ENCODE measurements at places on chromosomes 2 and 18.

DNA sequence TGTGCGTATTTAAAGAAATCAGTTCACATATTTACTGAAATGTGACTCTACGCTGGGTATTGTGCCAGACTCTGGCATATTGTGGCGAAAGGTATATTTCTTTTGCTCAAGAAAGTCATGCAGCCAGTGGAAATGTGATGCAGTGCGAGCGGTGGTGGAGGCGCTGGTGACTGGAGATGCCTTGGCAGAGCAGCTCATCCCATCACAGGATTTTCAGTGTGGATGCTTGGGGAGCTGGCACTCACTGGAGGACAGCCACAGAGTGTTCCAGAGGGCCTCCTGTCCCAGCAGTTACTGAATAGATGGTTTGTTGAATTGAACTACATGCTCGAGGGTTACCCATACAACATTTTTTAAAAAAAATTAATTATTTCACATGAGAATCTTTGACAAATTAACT lies 117.6 kb downstream of the ZNF407 start:
- DNase-seq: no peak

- peak; percentile 49 for DNase-seq
Measured at GRCh38 chr2:224545884-224546644, 39.1 kb downstream of the CUL3 start.

DNA sequence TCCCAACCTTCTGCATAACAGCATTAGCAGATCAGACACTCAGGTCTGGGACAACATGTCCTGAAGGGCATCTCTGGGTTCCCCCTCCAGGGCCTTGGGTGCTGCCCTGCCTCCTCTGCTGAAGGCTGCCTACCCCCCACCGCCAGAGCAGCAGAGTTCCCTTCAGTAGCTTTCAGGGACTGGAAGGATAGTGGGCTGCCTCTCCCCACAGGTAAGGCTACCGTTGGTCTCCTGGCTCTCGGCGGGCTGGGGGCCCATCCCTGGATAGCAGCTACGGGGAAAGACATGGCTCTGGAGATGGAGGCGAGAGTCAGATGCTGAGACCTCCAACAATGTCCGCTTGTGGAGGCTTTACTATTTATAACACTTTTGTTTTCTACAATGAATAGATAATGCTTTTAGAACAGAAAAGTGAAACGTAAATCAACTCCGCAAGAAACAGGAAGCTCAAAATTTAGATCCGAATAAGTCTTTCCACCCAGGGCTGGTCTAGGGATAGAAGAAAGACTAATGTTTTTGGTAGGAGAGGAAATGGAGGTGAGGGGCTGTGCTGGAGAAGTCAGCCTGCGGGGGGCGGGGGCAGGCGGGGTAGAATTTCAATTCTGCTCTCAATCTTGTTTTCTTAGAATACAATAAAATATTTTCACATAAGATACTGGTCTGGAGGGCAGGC lies 58.4 kb downstream of the ARL4C start:
- DNase-seq: no peak

GRCh38 chr2:173099804-173100203 lies 24.2 kb downstream of the MAP3K20 start:
- DNase-seq: no peak

DNA sequence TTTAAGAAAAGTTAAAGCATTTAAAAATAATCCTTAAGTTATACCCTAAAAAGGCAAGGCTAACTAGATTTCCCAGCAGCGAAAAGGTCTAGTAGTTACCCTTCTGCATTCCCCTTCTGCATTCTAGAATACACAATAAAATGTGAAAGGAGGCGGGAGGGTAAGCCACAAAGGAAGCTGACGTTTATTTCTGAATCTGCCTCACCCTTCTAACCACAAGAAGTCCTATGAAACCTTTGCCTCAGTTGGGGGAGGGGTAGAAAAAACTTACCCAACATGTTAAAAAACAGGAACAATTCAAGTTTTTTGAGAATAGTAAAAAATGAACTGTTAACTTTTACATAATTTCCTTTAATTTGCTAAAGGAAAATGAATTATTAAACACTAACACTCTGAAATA lies 11.3 kb downstream of the STK17B start:
- DNase-seq: peak; percentile 94

DNA sequence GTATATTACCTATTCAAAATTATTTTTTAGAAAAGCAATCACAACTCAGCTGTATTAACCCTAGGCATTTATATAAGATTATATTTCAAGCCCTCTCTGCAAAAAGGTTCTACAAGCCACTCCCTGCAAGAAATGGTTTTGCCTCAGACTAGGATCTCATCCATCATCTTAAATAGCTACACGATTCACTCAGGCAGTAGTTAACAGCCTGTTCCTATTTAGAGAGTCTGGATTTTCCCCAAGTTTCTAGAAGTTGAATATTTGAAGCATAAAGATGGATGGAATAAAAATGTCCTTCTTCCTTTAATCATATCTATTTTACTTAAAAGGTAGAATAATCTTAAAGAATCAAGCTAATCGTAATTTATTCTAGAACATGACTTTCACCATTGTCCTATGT lies 167.1 kb upstream of the STK17B start:
- no peak for DNase-seq

- DNase-seq: peak; percentile 98
Measured at GRCh38 chr2:43075054-43075593, 151.3 kb downstream of the ZFP36L2 start.

GRCh38 chr2:127482031-127482430 lies 44.3 kb downstream of the IWS1 start:
- DNase-seq: no peak

- DNase-seq: no peak
Measured at GRCh38 chr2:217193431-217194340, 333.8 kb upstream of the TNP1 start.

GRCh38 chr2:233497692-233498091 lies 68.9 kb downstream of the USP40 start:
- no peak for DNase-seq

GRCh38 chr18:4960578-4960977 lies 236.5 kb downstream of the AKAIN1 start:
- no peak for DNase-seq

- peak; percentile 66 for DNase-seq
Measured at GRCh38 chr2:222561817-222562645, 93.9 kb downstream of the FARSB start.

DNA sequence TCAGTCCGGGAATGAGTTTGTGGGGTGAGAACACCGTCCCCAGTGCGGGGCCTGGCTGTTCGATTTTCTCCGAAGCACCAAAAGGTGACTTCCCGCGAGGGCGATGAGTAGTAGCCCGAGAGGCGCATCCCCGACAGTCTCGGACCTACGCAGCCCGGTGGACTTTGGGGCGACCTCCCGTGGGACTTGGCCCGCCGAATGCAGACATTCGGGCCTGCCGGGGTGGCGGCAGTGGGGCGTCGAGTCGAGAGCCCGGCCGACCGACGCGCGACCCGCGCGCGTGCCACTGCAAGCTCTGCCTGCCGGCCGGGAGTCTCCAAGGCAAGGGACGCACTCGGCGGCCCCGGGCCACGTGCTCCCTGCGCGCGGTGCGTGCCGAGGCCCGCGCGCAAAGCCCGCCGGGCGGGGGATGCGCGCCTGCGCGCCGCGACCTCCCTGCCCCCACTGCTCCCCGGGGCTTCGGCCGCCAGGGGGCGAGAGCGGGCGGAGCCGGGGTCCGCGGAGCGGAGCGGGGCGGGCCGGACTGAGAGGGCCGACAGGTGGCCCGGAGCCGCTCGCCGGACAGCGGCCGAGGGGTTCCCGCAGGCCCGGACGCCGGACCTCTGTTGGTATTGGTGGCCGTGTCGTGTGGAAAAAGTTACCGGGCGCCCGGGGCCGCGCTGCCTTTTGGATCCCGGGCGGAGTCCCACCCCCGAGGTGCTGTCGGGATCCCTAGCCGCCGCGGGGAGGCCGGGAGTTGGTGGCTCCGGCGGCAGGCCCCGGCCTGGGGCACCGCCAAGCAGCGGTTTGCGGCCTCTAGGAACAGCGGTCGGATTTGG lies 1.9 kb downstream of the PTMA start:
- DNase-seq: peak; percentile 84

- DNase-seq: no peak
Measured at GRCh38 chr18:66874812-66875474, 271.1 kb upstream of the CDH19 start.

GRCh38 chr2:99399063-99399462 lies 61.9 kb downstream of the EIF5B start:
- no peak for DNase-seq

GRCh38 chr2:237503201-237503600 lies 16.1 kb downstream of the MLPH start:
- no peak for DNase-seq

DNA sequence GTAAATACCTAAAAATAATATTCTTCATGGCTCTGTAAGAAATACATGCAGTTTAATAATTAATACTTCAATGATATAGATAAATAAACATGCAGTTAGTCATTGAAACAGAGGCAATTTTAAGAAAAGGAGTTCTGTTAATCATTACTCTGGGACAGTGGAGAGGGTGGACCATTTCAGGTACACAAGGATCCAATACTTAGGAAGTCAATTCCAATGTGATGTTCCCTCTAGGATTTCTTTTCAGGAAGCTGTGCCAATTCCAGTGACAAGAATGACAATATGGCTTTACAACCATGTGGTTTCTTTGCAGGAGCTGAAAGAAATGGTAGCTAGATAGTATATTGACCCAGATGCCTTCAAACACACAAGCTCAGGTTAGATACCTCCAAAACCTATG lies 175.8 kb upstream of the NETO1 start:
- no peak for DNase-seq

- DNase-seq: no peak
Measured at GRCh38 chr2:157361526-157361925, 35.9 kb upstream of the ERMN start.

GRCh38 chr2:130327703-130328527 lies 14.8 kb upstream of the IMP4 start:
- peak; percentile 76 for DNase-seq

DNA sequence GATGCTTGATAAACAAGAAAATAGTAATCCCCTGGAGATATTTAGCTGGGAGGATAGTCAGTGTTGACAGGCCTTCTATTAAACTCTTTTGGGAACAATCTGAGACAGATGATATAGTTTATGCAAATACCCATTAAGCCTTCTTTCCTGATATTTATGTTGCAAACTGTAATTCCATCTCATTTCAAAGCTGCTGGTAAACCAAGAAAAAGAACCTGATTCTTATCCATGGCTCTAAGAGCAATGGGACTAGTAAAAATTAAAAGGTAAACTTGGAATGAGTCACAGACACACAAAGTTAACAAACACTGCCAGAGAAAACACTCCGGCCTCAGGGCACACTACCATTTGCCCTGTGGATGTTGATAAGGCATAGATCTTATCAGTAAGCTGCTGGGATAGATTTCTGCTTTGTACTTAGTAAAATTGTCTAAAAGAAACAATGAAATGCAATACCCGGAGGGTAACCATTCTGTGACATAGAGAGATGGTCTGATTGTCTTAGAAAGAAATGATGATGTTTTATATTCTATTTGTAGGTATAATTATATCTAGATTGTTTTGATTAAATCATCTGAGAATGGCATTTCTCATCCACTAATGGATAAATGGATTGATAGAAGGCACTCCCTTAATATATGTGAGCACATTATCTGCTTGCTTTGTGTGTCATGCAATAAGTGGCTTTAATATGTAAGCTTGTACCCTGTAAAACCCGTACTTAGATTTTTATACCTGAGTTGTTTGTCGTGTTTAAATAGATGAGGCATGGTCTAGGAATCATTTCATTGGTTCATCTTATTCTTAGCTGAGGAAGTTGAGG lies 13.2 kb downstream of the GALR1 start:
- DNase-seq: no peak

GRCh38 chr2:70962885-70963878 lies 15.2 kb upstream of the ANKRD53 start:
- no peak for DNase-seq

- peak; percentile 81 for DNase-seq
Measured at GRCh38 chr2:109510136-109511028, 103.4 kb downstream of the SEPTIN10 start.

DNA sequence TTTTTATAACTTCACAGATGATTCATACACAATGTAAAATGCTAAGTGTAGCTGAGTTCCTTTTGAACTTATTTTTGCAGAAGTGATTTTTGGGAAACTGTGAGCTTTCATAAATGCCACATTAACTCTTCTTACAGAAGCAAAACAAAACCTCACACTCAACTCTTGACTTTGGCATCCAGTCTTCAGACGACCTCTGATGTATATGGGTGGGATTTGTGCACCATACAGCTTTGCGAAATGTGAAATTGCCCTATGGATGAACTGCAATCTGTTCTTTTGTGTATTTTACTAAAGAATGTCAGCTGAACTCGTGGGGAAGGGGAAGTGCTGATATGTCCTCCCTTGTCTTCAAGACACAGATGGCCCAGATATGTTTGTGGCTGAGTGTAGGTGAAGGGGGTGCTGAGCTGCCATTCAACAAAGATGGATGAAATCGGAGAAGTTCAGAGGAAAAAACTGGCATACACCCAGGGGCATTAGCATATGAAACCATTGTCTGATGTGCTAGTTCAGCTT lies 218.3 kb downstream of the PTGR3 start:
- no peak for DNase-seq

GRCh38 chr2:227163998-227164762 lies at the start of the genes COL4A3 and COL4A4:
TSS of gene COL4A3 (plus strand) at chr2:227164624. CDS start at chr2:227164727, 103 bp downstream.
TSS of gene COL4A4 (minus strand) at chr2:227164205. CDS start at chr2:227147483, 16,722 bp downstream.
- DNase-seq: no peak

DNA sequence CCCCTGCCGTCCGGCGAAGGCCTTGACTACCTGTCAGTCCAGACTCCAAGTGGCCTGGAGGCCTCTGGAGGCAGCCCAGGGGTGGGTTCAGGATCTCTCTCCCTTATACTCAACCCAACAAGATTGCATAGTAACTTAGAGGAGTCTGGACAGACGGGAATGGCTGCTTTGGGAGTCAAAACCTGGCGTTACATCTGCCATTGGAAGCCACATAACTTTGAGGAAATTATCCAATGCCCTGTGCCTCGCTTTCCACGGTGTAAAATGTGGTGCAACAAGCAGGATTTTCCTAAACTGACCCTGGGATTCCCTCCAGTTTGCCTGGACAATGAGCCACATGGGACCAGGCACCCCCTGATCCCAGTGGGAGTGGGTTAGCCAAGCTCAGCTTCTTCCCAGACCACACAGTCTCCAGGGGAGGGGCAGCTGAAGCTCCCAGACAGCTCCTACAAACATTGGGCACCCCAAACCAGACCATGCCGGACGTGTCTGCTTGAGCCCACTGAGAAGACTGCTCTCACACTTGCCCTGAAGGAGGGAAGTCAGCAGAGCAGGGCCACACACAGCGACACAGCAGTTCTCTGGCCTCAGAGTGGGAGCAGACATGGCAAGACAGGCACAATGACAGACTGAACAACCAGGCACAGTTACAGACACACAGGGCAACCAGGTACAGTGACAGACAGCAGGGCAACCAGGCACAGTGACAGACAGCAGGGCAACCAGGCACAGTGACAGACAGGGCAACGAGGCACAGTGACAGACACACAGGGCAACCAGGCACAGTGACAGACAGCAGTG lies 65.6 kb upstream of the RAB6C start:
- no peak for DNase-seq

GRCh38 chr2:29201979-29202378 lies 86.8 kb downstream of the CLIP4 start:
- no peak for DNase-seq

DNA sequence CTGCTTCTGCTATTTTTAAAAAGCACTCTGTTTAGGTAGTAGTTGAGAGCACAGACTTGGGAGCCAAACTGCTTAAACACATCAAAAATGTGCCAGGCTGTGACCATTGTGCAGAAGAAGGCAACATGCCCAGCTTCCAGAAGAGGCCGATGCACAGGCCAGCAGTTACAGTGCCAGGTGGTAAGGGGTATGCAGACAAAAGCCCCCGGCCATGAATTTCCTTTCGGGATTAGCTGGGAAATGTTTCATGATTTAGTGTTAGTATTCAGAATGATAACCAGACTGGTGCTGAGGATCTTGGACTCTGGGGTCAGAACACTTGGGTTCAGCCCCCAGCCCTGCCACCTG lies 40.0 kb upstream of the ATG16L1 start:
- DNase-seq: no peak

GRCh38 chr2:66431274-66431642 lies 3.7 kb upstream of the MEIS1 start:
- DNase-seq: no peak
